ENCODE measurements at places on chromosomes 7 and 10.

- no peak for DNase-seq
Observed at GRCh38 chr10:112728118-112728883, 221.7 kb upstream of the TCF7L2 start.

- DNase-seq: no peak
Observed at GRCh38 chr7:123660514-123661354, 5.1 kb downstream of the LMOD2 start.

DNA sequence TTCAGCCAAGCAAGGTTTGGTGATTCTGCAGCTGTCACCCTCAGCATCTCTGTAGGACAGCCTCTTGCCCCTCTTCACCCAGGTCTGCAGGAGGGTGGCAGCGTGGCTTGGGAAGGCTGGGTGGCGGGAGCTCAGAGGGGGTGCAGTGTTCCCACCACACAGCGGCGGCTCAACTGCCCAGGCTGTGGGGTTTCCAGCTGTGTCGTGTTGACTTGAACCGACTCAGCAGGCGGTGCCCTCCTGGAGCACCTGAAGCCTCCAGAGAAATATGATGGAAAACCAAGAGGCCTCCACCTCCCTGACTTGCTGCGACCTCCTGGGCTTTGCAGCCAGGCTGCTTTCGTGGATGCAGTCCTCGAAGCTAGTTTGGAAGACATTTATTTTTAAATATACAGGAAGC lies 68.0 kb upstream of the KLF6 start:
- no peak for DNase-seq

DNA sequence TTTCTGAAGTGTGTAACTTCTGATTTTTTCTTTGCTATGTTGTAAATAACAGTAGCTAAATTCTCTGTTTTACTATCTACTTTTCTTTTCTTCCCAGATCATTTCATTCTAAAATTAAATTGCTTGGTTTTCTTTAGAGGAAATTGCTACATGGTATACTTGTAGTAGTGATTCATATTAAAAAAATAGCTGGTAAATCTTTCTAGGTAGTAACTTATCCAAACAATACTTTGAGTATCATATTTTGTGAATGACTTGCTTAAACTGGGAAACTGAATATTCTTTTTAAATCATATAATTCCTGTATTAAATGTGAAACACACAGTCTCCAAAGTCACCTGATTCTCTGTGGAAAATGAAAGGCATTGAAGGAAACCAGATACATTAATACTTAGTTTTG lies 85.5 kb downstream of the ZNRF2 start:
- no peak for DNase-seq

GRCh38 chr7:149316606-149317005 lies 54.6 kb downstream of the ZNF783 start:
- no peak for DNase-seq

- DNase-seq: no peak
Observed at GRCh38 chr7:39958038-39958437, 8.0 kb downstream of the CDK13 start.

GRCh38 chr10:19998482-19998881 lies 182.2 kb downstream of the PLXDC2 start:
- DNase-seq: no peak

DNA sequence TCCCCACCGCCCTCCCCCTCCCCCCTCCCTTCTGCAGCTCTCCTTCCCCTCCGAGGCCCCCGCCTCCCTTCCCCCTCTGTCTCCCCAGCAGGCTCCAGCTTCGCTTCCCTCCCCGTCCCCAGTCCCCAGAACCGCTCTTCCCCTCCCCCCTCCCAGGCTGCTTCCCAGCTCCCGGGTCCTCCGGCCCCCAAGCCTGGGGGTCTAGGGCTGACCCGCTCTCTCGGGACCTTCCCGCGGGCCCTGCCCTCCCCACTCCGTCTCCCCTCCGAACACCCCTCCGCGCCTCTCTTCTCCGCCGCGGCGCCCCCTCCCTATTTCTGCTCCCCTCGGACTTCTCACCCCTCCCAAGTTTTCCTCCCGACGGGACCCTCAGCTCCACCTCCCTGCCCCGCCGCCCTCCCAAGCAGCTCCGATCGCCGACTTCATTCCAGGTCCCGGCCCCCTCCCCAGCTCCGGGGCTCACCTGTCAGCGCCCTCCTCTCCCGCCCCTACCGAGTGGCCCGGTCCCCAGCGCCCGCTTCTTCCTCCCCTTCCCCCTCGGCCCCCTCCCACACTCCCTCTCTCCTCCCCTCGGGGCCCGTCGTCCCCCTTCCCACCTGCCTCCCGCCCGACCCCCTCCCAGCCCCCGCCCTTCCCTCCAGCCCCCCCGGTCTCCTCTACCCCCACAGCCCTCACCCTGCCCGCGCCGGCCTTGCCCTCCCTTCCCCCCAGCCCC lies 990 bp downstream of the ZNF467 start:
- DNase-seq: no peak

- DNase-seq: no peak
Observed at GRCh38 chr7:71408271-71408670, 276.3 kb downstream of the GALNT17 start.

GRCh38 chr7:151206914-151207313 lies 3.4 kb downstream of the H2BK1 start:
- no peak for DNase-seq

GRCh38 chr10:116215651-116216050 lies 57.4 kb downstream of the GFRA1 start:
- DNase-seq: no peak

DNA sequence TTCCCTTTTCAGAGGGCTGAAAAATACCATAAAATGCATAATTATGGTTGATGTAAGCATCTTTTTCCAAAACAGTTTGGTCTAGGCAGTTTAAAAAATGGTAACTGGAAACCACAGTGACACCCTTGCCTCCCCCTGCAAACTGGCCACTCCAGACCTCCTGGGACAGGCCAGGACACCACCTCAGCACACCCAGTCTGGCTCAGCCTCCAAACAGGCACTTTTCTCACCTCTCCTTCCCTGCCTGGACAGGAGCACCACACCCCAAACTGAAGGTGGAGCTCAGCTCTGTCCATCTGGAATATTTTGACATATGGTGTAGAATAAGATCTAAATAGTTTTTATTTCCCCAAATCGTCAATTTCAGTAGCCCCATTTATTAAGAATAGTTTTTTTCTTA lies 78.5 kb downstream of the CDK14 start:
- no peak for DNase-seq

DNA sequence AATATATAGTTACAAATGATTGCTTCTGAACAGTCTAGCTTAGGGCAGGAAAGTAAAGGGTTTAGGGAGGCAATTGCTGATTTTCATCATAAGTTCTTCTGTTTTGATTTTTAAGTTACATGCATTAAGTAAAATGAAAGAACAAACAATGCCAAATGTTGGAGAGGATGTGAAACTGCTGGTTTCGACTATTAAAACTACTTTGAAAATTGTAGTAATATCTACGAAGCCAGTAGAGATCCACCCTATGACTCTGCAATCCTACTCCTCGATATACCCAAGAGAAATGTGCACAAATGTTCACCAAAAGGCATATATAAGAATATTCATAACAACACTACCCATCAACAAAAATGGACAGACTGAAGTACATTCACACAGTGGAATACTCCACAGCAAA lies 24.3 kb downstream of the PDZD8 start:
- no peak for DNase-seq

DNA sequence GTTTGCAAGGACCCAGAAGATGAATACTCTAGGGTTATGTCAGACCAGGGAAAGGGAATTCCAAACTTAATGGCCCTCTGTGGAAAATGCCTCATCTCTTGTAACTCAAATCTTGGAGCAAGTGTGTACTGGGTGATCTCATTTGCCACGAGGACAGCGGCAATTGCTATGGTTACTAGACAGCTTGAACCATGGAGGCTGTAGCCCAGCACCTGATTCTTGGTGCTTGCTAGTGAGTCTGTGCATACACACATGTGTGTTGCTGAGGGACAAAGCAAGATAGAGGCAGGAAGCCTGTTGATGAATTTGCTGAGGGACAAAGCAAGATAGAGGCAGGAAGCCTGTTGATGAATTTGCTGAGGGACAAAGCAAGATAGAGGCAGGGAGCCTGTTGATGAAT lies 58.6 kb upstream of the FEZF1 start:
- DNase-seq: no peak

DNA sequence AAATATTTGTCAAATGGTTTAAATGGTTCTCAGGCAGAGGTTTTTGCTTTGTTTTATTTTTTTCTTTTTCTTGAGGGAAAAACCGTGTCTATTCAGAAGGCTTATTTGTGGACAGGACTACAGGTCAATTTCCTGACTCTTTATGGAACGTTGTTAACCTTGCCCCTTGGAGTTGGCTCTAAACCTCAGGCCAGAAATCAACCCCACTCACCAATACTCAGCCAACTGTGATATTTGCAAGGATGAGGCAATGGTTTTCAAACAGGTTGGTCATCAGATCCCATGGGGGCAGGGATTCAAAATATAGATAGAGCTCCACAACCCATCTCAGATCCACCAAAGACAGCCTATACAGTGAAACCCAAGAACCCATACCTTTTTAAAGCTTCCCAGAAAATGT lies 10.2 kb downstream of the PDLIM1 start:
- DNase-seq: no peak

GRCh38 chr7:94975336-94975735 lies 67.9 kb downstream of the PPP1R9A start:
- DNase-seq: no peak

DNA sequence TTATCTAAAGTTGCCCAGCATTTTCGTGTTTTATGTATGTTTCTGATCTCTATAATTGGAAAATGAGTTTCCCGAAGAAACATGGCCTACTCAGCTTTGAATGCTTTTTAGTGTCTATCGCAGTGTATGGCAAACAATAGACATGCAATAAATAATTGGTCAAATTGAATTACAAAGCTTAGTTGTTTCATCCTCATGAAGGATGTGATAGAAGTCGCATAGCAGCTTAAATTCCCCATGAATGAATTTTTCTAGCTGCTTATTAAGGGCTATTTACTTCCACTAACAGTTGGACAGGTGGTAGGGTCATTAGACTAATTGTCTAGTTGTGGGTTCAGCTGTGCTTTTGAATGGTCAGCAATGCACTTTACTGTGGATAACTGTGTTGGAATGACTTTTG lies 467.3 kb upstream of the MBL2 start:
- DNase-seq: no peak

GRCh38 chr10:78474743-78475142 lies 441.1 kb downstream of the RPS24 start:
- no peak for DNase-seq

GRCh38 chr7:74025146-74025545 lies 2.8 kb upstream of the ELN start:
- no peak for DNase-seq

GRCh38 chr7:154178895-154179294 lies 126.7 kb downstream of the DPP6 start:
- no peak for DNase-seq

- no peak for DNase-seq
Observed at GRCh38 chr7:46547044-46547443, 626.0 kb upstream of the IGFBP3 start.

DNA sequence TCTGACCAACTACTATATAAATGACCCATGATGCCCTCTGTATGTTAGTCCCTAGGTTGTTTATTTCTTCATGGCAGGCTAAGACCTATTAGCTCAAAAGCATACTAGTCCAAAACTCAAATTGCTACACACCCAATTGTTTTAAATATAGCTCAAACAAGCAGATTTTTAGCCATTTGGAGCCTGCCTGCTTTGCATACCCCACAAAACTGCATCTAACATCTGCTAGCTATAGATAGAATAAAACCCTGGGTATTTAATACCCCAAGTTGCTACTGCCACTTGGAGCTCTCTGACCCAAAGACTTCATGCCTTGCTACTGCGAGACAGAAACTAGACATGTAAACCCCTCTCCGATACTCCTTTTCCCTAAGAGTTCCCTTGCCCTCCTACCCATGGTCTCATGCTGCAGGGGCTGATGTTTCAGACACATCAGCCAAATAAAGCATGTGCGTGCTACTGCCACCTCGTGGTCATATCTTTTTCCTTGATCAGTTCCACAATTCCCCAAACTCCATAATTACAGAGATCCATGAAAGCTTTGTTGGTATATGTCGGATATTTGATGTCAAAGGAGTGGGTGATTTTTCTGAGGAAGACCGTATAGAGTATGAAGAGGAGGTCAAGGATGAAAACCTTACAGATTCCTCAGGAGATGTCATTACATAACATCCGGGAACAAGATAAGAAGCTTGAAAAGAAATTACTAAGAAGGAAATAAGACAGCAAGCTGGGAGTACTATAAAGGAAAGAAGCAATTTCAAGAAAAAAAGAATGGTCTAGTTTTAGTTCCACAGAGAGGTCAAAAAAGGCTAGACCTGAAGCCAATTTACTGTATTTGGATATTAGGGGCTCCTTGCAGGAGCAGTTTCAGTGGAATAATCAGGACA lies 386.6 kb downstream of the SH2D4B start:
- DNase-seq: no peak

DNA sequence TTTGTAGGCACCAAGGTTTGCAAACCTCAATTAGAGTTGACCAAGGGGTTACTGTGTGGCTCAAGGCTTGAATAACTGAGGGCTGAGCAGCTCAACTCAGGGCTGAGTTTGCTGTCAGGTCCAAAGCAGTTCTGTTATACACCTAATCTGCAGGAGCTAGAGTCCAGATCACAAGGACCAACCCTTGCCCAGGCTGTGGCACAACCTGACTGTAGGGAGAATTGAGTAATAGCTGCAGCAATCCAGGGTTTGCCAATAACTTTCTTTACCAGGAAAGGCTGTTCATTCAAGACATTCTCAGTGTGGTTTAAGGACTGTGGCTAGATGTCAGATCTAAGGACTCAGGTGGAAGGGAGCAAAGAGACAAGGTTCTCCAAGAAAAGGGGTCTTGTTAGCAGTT lies 115.6 kb upstream of the IMMP2L start:
- no peak for DNase-seq

DNA sequence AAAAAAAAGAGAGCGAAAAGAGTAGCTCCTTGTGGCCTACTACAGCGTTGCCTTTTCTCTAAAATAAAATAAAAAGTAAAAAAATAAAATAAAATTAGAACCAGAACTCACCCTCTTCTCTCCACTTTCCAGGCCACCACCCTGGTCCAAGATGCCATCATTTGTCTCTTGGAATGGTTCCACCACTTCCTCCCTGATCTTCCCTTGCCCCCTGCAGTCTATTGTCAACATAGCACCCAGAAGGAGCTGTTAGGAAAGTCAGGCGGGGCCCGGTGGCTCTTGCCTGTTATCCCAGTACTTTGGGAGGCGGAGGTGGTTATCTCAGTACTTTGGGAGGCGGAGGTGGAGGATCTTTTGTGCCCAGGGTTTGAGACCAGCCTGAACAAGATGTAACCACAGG lies 7.6 kb upstream of the GRID2IP start:
- no peak for DNase-seq

DNA sequence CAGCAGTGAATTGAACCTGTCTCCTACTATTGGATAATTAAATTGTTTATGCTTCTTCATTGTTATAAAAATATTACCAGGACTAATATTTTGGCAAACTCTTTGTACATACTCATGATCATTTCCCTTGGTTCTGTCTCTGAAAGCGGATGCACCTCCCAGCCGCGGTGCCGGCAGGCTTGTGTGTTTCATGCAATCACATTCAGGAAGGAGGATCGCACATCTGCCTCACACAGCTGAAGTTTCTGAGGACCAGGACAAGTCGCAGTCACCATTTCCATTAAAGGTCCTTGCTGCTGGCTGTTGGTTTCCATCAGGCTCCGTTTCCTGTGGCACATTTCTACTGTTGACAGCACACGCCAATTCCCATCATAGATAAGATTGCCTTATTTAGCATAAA lies 117.8 kb upstream of the SHH start:
- DNase-seq: no peak
